GM06990 (cell line): ENCODE measurements at places on chromosomes 2 and 18.

- no peak for DNase-seq
Observed at GRCh38 chr2:179495315-179495714, 230.7 kb upstream of the SESTD1 start.

- DNase-seq = no peak
Observed at GRCh38 chr18:29071869-29072268, 894.9 kb upstream of the CDH2 start.

GRCh38 chr2:11537951-11538350 lies 4.1 kb downstream of the GREB1 start:
- DNase-seq = no peak

GRCh38 chr2:16321872-16322271 lies 343.8 kb downstream of the CYRIA start:
- no peak for DNase-seq

DNA sequence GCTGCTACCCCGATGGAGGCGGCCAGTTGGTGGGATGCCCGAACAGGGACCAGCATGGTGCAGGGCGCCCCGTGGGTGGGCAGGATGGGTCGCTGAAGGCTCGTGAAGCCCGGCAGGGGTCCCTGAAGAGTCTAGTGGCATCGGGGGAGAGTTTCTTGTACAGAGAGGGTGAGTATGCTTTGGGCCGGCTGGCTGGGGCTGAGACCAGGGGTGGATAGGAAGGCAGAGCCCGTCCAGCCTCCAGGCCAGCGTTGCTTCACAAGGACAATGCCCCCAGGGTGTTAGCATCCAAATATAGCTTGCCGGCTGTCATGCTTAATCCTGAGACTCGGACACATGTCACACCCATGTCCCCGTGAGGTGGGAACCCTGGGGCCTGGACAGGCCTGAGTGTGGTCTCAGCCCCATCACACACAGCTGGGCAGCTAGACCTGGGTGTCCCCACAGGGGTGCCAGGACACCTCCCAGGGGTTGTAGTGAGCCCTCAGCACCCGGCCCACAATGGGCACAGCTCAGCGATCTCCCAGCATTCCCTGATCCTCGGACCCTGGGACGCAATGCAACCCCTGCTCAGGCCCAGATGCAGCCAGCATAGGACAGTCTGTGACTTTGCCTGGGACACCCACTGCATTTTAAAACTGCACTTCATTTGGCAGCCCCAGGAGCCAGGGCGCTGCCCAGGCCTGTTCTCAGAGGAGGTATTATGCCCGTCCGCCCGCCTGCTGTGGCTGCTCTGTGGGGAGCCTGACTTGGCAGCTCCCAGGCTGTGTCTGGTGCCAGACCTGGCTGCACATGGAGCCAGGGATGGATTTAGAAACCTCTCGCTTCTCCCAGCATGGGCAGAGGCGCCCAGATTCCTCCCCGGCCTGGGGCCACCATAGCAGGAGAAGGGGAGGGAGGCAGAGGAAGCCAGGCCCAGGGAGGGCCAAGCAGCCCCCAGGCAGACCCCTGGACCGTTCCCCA lies 36.4 kb downstream of the RAMP1 start:
- no peak for DNase-seq

DNA sequence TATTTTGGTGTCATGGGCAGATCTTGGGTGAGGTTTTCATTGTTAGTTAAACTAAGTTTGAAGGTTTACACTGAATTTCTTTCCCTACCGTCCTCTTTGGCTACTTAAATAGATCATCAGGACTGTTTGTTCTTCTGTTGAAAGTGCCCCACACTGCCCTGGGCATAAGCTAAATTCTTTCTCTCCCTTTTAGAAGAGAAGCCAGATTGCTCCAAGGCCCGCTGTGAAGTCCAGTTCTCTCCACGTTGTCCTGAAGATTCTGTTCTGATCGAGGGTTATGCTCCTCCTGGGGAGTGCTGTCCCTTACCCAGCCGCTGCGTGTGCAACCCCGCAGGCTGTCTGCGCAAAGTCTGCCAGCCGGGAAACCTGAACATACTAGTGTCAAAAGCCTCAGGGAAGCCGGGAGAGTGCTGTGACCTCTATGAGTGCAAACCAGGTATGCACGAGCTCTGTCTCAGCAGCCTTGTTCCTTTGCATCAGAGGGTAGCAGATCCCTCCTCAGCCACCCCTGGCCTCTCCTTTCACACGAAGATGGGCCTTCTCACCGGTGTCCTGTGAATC lies 85.6 kb downstream of the CRIM1 start:
- DNase-seq = no peak

GRCh38 chr2:101518578-101519492 lies 43.9 kb upstream of the RFX8 start:
- no peak for DNase-seq

DNA sequence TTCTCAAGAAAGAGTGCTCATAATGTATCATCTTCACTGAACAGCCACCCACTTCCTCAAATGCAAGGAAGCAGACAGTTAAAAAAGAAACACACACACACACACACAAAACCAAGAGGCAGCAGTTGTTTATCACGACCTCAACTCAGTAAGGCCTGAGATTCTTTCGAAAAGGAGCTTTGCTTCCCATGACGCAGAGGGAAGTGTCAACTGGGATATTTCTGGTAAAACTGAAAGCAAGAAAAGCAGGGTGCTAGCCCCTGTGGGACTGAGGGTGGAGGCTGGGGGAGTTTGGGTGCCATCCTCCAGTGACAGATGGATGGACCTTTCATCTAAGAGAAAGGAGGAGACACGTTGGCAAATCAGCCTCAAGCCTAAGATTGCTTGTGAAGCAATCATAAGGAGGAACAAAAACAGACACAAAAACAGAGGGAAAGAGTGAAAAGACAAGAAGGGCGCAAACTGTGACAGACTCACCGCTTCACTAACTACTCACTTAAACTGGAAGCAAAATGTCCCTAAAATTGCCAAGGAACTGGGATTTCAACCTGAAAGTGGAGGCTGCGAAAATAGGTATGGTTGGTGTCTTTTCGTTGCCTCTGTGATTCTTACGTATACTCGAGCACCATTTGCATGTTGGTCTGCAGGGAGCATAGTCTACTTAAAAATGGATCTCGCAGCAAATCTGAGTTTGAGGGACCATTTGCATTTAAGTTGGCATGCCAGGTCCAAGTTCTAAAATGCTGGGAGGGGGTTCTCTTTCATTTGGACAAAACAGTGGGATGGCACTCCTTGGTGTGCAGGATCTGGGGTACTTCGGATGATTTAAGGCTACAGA lies at the start of gene ARHGAP25:
Gene ARHGAP25, plus strand, starts transcription at position 124 of the 838 bp plus-strand sequence. Its CDS starts 389 bp downstream, at position 513.
- peak; percentile 62 for DNase-seq

DNA sequence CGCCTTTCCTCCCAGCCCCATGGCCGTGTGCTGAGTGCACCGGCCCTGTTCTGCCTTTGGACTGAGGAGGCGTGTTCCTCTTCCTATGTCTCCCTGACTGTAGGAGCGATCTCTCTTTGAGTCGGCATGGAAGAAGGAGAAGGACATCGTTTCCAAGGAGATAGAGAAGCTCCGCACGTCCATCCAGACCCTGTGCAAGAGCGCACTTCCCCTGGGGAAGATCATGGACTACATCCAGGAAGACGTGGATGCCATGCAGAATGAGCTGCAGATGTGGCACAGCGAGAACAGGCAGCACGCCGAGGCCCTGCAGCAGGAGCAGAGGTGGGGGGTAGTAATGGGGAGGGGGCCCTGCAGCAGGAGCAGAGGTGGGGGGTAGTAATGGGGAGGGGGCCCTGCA lies 29.4 kb upstream of the ASB1 start:
- no peak for DNase-seq

GRCh38 chr2:103423100-103423499 lies 661.3 kb downstream of the TMEM182 start:
- DNase-seq = no peak

- DNase-seq = no peak
Observed at GRCh38 chr2:121821476-121822158, 66.2 kb downstream of the TSN start.

DNA sequence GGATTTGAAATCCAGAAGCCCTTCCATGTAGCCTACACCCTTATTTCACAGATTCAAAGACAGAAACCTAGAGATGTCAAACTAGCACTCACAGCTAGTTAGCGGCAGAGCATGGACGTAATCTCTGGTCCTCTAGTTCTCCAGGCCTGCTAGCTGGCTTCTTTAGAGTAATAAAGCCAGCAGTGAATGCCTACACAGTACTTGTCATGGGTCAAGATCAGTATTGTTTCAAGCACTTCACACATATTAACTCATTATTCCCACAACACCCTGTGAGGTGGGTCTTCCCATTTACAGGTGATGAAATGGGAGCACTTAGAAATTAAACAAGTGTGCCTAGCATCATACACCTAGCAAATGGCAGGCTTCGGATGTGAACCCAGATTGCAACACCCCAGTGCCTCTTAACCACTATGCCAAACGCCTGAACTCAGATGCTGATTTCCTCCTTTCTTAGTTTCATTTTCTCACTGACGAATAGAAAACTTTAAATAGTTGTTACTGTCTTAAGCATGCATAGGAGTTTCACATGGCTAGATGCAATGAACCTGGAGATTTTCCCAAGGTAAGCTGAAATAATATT lies 14.5 kb upstream of the ZBTB14 start:
- DNase-seq = peak; percentile 30

GRCh38 chr2:80105015-80105640 lies 199.4 kb downstream of the LRRTM1 start:
- no peak for DNase-seq

DNA sequence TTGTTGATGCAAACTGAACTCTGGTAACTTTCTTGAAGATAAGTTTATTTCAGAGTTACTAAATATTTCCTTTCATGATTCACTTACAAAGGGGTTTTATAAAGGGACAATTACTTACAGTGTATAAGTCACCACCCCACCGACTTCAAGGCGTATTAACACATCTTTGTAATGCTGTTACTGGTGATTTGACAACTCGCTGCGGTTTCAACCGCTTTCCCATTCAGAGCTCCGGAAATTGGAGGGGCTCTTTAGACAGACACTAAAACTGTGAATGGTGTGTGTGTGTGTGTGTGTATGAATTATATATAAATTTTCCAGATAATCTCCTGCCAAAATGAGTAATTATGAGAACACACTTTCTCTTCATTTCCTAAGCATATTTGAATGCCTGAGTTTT lies 4.9 kb downstream of the TM4SF20 start:
- no peak for DNase-seq

GRCh38 chr2:138818556-138818955 lies 38.4 kb upstream of the NXPH2 start:
- DNase-seq = no peak

- DNase-seq = no peak
Observed at GRCh38 chr2:106977717-106978116, 91.8 kb upstream of the ST6GAL2 start.

- peak; percentile 12 for DNase-seq
Observed at GRCh38 chr2:209526561-209526960, 102.7 kb downstream of the MAP2 start.

DNA sequence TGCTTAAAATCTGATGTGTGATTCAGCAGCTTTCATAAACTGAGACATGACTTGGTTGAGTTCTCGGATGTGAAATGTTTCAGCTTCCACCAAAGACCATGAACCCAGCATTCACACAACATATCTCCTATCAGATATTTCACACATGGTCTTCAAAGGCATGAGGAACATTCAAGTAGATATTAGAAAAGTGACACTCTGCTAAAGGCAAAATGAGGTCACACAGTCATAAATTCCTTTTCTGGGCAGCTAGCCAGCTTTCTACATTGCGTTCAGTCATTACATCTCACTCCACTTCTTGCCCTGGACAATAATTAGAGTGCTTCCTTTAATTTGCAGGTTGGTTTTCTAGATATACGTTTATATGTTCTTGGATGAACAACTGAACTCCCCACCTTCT lies 96.7 kb downstream of the GAREM1 start:
- DNase-seq = no peak

- no peak for DNase-seq
Observed at GRCh38 chr2:202690321-202690900, 55.6 kb downstream of the FAM117B start.

GRCh38 chr2:112187805-112188596 lies 49.8 kb downstream of the FBLN7 start:
- DNase-seq = no peak

GRCh38 chr2:200393191-200393590 lies 86.7 kb downstream of the SPATS2L start:
- DNase-seq = no peak

DNA sequence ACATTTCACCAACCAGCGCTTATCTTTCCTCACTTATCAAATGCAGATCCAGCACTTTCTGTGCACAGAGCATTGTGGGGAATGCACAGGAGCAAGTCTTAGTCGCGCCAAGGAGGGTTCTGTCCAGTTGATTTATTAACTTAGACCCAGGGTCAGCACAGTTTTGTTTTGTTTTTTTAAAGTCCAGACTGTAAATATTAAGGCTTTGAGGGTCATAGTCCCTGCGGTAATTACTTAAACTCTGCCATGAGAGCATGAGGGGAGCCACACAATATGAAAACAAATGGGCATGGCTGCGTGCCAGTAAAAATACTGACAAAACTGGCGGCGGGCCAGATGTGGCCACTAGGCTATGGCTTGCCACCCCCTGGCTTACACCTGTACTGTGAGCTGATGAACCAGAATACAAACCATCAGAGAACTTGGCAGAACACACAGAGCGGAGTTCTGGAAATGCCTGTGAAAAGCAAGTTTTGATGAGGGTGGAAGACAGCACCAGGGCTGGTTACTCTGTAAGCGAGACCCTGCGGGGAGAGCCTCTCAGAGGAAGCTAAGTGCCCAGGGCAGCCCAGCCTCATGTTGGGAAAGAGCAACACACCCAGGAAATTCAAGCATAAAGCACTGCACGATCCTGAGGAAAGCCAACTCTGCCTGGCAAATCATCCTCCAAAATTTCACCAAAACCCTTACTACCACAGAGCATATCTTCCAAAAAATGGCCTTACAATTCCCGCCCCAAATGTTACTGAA lies 43.6 kb downstream of the L3MBTL4 start:
- DNase-seq = no peak

DNA sequence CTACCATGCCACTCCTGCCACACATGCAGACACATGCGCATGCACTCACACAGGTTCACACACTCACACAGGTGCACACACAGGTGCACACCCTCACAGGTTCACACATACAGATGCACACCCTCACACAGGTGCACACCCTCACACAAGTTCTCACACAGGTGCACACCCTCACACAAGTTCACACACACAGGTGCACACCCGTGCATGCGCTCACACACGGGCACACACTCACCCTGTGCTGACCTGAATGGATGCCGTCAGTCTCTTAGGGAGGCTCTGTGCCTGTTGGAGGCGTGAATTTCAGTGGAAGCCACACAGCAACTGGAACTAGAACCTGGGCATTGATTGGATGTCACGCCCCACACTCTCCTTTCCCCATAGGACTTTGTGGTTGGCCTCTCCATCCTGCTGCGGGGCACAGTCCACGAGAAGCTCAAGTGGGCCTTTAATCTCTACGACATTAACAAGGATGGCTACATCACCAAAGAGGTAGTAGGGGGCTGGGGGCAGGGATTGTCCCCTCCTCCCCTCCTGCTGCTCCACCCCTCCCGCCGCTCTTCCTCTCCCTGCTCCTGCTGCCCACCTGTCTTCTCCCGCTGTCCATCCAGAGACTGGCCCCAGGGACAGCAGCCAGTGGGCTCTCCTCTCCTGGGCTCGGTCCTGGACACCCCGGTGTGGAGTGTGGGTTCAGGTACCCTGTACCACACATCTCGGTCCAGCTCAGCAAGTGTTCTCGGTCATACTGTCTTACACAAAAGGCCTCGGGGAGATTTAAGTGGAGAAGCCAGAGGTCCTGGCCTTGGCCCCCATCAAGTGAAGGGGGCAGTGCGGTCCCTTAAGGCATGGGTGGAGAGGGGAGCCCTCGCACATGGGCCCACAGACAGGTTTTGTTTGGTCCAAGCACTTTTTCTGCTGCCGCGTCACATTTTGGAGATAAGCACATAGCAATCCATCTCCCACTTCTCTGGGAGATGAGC lies 21.0 kb upstream of the FAHD2A start:
- DNase-seq = no peak

- DNase-seq = no peak
Observed at GRCh38 chr2:116411211-116411610, 1403.3 kb upstream of the DDX18 start.
